ENCODE measurements at places on chromosomes 6 and 20.

DNA sequence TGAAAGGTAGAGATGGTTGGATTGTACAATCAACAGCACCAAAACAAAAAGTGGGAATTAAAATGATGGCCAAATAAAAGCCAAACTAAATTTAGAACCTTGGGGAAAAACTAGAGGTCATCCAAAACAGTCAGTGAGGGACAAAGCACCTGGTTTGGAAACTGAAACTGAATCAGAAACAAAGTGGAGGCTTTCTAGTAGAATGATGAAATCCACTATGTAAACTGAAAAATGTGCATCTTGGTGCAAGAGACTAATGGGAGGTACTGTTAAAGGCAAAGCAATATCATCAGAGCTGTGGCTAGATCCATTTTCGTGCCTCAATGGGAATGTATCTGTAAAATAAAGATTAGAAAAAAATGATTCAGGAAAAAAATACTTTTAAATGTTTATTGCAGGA, 380.0 kb upstream of the GJE1 start:
- no peak for DNase-seq

DNA sequence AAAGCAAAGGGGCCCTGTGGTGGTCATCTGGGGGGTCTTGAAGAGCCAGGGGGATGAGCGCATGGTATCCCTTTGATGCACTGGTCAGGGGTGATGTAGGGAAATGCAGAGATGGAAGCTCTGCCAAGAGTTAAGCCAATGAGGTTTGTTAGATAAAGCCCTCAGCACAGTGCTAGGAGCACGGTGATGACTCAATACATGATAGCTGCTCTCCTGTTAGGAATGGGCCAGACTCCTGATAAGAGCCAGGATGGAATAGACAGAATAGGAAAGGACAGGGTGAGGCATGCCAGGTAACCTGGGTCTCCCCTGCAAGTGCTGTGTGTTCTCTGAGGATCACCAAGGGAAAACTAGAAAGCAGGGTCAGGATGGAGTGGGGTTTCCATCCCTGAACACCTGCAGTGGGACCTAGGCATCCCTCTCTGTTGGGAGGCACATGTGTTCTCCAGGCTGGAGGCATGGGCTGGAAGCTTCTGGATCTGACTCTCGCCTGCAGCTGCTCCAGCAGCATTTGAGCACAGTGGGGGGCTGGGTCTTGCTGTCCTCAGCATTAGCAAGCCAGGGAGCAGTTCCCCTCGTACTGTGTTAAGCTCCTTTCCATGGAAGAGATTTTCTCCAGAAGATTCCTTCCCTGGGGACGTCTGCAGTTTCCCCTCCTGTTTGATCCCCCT, 71.8 kb upstream of the TIAM2 start:
- no peak for DNase-seq

- no peak for DNase-seq
Measured at GRCh38 chr6:159233365-159234101, 64.3 kb downstream of the FNDC1 start.

DNA sequence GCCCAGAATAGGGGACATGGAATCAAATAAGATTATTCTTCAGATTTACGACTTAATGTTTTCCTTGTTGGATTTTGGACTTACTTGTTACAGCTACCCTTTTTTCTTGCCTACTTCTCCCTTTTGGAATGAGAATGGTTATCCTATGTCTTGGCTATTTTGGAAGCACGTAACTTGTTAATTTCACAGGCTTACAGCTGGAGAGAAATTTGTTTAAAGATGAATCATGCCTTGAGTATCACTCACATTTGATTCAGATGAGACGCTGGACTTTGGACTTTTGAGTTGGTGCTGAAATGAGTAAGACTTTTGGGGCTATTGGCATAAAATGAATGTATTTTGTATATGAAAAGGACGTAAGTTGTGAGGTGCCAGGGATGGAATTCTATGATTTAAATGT, 83.3 kb downstream of the SMPDL3A start:
- DNase-seq: no peak

Data from stimulated activated CD8-positive, alpha-beta memory T cell treated with anti-CD3 and anti-CD28 coated beads, Interleukin-12 subunit alpha, Interleukin-12 subunit beta, amount 100 ng/mL, for 4 hours (primary cell).